ENCODE measurements at places on chromosomes 1 and 21.
A peak's percentile ranks its signal among the peaks of the same experiment; 100 is the strongest.

GRCh38 chr1:214472364-214472763 lies 79.0 kb downstream of the PTPN14 start:
- DNase-seq = no peak

DNA sequence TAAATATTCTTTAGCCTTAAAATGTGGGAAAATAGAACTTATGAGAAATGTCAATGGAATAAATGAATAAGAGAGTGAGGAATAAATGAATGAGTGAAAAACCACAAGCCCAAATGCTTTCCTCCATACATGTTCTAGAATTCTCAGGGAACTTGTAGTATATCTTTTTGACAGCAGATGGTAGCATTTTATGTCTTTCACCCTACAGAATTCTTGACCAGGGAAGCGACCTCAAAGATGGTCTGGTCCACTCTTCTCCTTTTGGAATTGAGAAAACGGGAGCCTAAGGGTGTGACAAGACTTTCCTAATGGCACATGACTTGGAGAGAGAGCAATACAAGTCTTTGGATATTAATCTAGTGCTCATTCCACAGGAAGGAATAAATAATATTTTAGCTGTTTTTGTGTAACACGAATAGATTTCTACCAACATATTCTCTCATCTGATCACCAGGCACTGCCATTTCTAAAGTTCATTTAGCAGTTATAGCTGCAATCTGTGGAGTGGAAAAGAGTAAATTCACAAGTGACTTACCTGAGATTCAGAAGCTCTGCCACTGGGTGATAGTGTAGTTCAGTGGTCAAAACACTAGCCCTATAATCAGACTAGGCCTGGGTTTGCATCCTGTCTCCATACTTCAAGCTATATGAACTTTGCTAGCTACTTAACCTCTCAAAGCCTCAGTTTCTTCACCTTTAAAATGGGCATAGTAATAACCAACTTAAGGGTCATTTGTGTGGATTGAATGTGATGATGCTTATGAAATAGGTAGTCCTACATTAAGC lies 15.0 kb upstream of the F5 start:
- no peak for DNase-seq

GRCh38 chr1:29854700-29855276 lies 618.5 kb downstream of the PTPRU start:
- no peak for DNase-seq

GRCh38 chr1:53128401-53128800 lies 14.0 kb downstream of the SLC1A7 start:
- DNase-seq = no peak

DNA sequence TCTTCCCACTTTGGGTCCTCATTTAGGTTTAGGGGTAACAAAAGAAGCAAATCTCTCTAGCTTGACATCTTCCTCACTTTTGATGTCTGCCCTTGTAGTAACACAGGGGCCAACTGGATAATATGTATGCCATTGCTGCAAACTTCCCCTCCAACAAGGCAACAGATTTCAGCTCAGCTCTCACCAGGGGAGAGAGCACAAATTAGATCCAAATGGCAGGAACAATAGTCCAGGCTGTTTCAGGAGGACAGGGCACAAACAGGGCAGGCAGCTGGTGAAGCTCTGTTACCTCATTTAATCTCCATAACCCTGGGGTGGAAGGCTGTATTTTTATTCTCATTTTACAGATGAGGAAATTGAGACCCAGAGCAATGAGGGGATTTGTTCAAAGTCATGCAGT lies 4.3 kb upstream of the PIK3R3 start:
- DNase-seq = no peak

DNA sequence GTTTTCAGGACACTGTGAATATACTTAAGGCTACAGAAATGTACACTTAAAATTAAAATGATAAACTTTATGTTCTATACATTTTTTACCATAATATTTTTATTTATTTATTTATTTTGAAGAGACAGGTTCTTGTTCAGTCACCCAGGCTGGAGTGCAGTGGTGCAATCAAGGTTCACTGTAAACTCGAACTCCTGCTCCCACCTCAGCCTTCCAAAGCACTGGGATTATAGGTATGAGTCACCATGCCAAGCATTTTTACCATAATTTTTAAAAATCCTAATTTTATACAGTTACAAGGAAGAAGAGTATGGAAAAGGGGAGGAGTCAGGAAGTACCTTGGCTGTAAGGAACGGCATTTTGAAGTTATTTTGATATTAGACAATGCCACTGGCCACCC lies 23.6 kb upstream of the ANGPTL3 start:
- no peak for DNase-seq

- DNase-seq = no peak
Measured at GRCh38 chr1:172969611-172970010, 81.1 kb downstream of the TNFSF18 start.

DNA sequence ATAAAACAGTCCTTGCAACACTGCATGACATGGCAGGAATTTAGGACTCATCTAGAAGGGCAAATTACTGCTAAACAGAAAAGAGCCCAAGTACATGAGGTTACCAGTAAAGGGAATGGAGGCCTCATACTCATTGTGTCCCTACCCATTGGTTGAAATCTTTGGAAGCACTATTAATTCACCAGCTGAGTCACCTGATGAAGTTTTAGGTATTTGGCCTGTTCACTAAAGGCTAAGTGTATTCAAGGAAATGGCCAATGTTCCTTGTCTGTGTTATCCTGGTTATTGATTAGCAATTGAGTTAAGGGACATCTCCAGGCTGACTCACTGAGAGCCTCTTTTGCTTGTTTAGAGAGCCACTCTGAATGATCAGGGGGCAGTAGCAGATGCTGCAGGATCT lies 188.4 kb downstream of the ZZZ3 start:
- DNase-seq = no peak

DNA sequence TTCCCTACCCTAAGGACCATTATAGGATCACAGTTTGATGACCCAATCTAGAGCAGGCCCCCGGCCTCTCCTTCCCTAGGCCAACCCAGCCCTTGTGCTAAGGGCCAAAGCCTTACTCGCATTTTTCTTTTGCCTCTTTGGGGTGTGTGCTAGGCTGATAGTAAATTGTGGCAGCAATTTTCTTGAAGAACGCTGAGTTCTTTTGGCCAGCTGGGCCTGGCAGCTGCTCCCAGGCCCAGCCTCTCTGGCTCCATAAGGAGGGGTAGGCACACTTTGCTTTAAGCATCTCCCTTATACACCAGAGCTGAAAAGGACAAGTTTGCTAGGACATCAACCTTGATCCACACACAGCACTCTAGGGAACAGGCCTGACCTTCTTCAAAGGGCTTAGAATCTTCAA lies 4.2 kb downstream of the OLFML2B start:
- DNase-seq = no peak

GRCh38 chr1:229440851-229441537 lies 7.1 kb upstream of the ACTA1 start:
- no peak for DNase-seq

DNA sequence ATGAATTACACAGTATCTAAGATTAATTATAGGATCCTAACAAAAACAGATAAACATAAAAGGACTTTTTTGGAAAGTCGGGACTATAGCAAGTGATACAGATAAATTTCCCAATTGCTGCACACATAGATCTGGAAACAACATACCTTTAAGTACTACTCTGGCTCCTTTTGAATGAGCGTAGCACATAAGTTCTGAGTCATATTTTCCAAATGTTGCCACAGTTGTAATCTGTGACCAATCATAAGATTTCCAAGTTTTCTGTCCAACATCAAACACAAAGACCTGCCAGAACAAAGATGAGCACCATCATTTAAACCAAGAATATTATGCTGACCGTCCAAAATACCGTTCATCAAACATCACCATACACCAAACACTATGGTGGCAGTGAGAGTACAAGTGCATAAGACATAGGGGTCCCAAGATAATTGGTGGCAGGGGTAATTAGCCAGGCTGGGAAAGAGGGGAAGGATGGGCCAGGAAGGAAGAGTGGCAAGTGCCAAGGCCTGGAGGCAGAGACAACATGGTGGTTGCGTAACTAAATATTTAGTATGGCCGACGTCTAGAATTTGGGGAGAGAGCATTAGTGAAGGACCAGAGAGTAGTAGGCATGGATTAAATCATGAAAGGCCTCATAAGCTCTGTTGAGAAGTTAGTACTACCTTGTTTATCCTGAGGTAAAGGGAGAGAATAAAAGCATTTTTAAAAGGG lies 3.6 kb downstream of the CTBS start:
- no peak for DNase-seq

- DNase-seq = peak; percentile 87
Measured at GRCh38 chr1:230084408-230085177, 17.6 kb downstream of the GALNT2 start.

DNA sequence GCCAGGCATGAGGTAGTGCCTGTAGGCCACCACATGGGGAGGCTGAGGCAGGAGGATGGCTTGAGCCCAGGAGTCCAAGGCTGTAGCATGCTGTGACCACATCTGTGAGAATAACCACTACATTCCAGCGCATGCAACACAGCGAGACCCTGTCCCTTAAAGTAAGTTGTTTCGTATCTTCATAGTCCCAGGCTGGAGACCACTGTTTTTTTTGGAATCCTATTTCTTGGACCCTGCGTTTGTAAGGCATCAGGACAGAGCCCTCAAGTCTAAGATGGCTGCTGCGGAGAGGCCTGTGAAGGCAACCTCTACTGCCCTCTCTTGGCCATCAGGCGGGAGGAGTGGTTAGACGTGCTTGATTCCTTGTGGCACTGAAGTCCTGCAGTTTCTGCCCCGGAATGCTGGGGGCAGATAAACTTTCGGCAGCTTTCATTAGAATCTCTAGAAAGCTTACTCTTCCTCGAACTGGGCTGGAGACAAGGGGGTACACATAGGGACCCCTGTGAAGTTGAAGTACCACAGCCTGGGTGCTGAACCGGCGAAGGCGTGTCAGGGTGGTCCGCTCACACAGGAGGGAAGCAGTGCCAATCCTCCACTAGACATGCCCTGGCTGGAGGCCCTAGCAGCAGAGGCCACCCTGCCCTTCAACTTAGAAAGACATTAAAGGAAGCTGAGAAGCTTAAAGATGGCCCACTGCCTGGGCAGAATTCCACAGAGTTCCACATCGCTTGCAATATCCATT lies 36.6 kb downstream of the RABIF start:
- DNase-seq = peak; percentile 49

DNA sequence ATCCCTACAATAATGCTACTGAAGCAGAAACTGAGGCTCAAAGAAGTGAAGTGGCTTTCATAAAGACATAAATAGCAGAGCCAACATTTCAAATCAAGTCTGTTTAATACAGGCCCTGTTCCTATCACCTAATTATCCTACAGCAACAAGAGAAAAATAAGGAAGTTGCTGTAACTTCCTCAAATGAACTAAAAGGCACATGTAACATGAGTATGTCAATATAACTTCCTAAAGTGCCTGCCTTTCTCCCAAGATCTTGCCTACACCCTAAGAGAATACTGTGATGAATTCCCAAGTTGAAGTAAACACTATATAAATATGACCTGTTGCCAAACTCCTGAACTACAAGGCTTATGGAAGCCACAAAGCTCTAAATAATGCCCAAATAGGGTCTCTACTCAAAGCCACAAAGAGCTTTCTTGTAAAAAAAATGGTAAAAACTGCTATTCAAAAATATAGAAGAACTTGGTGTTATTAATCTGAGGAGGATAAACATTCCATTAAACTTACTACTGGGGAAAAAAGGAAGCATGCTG lies 8.6 kb downstream of the BEND5 start:
- DNase-seq = no peak

GRCh38 chr21:35421221-35421620 lies 372.1 kb upstream of the RUNX1 start:
- DNase-seq = no peak

DNA sequence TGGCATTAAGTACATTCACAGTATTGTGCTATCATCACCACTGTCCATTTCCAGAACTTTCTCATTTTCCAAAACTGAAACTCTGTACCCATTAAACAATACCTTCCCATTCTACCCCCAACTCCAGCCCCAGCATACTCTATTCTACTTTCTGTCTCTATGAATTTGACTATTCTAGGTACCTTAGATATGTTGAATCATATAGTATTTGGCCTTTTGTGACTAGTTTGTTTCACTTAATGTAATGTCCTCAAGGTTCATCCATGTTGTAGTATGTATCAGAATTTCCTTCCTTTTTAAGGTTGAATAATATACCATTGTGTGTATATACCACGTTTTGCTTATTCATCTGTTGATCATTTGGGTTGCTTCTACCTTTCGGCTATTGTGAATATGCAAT lies 11.5 kb downstream of the MTR start:
- DNase-seq = no peak

DNA sequence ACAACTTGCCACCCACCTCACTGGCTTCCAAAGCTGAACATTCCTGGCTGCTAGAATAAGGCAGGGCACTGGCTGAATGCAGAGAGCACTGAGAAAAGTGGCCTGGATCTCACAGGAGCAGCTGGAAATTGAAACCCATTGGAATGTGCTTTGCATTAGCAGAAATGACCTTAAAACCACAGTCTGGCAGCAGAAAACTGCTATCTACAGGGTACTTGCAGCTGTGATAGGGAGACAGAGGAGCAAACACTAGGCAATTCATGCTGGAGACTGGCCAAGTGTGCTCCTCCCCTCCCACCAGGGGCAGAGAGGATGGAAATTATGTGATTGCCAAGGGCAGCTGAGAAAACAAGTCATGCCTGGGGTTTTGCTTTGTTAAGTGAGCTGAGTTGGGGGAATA lies 47.2 kb downstream of the HSD3B1 start:
- no peak for DNase-seq

DNA sequence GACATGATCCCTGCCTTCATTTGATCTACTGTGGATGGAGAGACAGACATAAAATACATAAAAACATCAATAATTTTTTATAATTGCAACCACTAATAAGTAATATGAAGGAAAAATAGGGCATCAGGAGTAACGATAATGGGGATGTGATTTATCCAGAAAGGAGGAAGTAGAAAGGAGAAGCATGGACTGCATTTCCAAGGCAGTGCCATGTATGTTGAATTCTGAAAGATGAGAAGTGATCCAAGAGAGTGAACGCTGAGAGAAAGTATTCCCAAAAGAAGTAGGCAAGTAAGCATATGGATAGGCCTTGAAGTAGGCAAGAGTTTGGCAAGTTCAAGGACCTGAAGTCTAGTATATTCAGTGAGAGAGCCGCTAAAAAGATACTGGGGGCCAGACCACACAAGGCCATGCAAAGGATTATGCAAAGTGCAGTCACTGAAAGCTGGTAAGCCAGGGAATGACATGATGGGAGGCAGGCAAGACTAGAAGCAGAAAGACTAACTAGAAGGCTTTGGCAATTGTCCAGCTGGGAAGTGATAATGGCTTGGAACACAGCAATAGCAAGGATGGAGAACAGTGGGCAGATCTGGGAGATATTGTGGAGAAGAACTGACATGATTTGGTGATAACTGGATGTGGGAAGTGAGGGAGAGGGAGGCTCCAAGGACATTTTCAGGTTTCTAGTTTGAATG lies 85.9 kb downstream of the TM2D1 start:
- DNase-seq = no peak

GRCh38 chr1:223515926-223516325 lies 122.7 kb downstream of the CCDC185 start:
- peak; percentile 10 for DNase-seq

GRCh38 chr1:171219346-171220080 lies 28.8 kb upstream of the FMO1 start:
- DNase-seq = no peak

- DNase-seq = peak; percentile 77
Measured at GRCh38 chr1:9689011-9689706, 37.6 kb downstream of the PIK3CD start.
